Common myeloid progenitor, CD34-positive (primary cell): ENCODE measurements at places on chromosomes 1 and 21.

DNA sequence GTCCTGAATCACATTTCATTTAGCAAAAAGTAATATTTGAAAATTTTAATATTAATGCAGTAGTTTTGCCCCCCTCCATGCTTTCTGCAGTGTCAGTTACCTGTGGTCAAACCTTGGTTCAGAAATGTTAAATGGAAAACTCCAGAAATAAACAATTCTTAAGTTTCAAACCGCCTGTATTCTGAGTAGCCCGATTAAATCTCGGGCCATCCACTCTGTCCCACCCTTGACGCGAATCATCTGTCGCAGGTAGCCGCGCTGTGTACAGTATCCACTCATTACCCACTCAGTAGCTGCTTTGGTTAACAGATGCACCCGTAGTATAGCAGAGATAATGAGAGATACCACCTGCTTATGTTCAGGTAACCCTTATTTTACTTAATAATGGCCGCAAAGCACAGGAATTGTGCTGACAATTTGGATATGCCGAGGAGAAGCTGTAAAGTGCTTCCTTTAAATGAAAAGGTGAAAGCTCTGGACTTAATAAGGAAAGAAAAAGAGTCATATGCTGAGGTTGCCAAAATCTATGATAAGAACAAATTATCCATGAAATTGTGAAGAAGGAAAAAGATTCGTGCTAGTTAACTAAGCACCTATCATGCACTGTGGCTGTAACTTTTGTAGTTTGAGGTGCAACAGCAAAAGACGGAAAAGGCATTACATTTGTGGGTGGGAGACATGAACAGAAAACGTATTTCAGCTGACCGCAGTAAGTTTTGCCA, 889 bp upstream of the SCYL3 start:
- DNase-seq, result no peak

DNA sequence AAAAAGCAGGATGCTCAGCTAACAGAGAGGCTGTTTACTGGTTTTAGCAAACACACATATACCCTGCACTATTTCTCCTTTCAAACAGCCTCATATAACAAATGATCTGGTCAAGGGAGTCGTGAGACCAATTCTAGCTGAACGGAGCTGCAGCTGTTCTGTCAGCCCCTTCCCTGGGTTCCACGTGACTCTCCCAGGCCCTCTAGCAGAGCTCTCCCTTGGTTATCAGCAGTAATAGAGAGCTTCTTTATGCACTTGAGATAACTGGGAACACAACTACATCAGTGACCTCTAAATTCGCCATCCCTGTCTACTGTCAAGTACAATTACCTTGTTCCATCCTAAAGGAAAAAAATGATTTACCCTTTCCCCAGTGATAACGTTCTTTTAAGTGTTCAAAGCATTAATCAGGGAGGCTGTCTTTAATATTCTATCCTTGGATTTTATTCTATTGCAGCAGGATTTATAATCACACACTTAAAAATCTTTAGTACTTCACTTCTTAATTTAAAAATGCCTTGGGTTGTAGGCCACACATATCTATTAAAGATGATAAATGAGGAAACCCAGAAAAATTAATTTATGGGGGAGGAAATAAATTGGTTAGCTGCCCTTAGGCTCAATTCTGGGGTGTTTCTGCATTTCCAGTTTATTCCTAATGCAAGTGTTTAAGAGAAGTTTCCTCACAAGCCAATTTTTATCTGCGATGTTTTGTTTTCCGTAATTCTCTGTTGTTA, 28.2 kb downstream of the PTGER3 start:
- DNase-seq, result no peak

GRCh38 chr1:44673675-44674112, 587 bp downstream of the TMEM53 start:
- peak; percentile 25 for DNase-seq

GRCh38 chr1:185281245-185281644, 35.8 kb downstream of the IVNS1ABP start:
- DNase-seq, result no peak

- DNase-seq, result no peak
Observed at GRCh38 chr1:47888294-47888629, 108.9 kb downstream of the TRABD2B start.

DNA sequence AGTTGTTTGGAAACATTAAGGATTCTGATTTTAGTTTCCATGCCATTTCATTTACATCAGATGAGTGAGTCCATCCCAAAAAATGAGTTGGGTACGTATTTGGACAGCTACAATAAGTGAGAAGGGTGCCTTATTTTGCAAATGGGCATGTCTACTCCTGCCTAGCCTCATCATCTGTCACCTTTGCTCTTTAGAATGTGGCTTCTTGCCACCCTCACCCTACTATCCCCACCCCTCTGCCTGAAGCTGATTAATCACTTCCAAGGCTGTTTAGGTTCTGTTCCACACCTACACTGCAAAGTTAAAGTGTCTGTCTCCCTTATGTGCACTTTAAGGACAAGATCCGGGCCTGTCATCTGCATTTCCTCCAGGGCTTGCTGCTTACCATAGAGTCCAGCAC, 61.2 kb downstream of the ST6GALNAC5 start:
- DNase-seq, result no peak

GRCh38 chr1:162832470-162832869, 28.5 kb downstream of the CCDC190 start:
- no peak for DNase-seq

DNA sequence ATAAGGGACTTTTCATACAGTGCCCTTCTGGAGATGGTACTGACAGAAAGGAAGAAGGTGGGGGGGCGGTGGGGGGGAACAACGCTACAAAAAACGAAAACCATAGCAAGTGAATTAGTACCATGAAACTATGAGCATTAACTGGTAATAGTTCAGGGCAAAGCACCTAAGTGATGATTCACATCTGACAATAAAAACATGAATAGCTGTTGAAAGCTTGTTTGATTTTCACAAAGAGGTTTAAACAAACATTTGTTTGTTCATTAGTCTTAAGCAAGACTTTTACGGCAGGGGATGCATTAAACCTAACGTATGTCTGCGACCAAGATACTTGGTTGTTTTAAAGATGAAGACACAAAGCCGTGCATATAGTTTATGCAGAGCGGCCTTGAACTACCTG, 177.5 kb downstream of the LMO4 start:
- DNase-seq, result no peak

GRCh38 chr1:206892351-206892984, 4.8 kb upstream of the IL24 start:
- DNase-seq, result no peak

DNA sequence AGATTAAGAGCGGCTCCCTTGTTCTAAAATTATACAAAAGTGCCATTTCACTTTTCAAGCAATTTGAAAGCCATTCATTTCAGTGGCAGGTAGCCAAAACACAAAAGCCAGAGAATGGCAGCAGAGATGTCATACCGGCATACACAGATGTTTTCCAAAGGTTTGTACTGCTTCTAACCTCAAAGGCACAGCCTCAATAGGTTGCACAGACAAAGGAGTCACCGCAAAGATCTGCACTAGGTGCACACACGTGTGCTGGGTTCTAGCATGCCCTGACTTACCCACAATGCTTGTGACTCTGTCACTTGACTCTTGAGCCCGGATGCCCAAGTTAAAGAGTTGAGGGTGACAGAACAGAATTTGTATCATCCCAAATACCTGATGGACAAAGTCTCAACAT, 448.9 kb upstream of the ADGRL2 start:
- no peak for DNase-seq

GRCh38 chr1:14366091-14367018, 232.1 kb upstream of the KAZN start:
- no peak for DNase-seq

GRCh38 chr1:235822685-235823084, 44.0 kb downstream of the LYST start:
- no peak for DNase-seq

DNA sequence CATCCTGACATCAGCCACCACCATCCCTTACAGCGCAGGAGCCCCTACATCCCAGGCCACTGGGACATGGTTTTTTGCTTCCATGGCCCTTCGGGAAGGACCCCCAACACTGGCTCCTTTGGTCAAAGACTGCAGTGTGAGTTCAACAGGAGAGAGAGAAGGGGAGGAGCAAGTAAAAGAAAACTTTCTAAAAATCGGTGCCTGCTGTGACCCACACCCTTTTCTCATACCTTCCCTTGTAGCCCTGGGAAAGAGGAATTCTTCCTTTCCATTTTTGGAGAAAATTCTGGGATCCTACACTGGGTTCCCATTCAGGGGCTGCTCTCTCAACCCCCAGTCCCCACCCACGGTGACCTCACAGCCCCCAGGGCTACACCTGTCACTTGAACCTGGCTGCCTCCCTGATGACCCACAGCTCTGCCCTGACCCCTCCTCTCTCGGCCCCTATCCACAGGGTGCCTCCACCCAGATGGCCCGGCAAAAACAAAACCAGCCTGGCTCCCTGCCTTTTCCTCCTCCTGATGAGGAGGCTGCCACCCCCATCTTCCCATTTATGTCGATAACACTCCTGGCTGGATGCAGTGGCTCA, 7.6 kb downstream of the PADI4 start:
- no peak for DNase-seq
